ENCODE measurements at places on chromosomes 12 and 14. TPM values are rescaled to one million over a fixed set of nuclear protein-coding genes. Genes with fewer than 3 reads are reported as not detected.

DNA sequence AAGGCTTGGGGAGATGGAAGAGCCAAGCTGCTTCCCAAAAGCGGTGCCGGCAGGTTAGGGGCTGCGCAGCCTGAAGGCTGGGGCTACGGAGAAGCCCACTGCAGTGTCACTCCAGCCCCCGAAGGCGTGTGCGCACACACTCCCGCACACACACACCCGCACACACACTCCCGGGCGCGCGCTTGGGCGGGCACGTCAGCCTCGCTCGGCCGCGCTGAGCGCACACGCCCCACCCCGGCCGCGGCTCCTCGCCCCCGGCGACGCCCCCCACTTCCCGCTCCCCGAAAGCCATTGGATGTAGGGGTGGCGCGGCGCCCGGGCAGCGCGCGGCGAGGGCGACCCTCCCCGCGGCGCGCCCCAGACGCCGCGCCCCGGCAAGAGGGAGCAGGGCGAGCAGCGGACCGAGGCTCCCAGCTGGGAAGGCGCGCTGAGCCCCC is at the start of gene KCNK10:
KCNK10 (minus strand) TSS at position 184 of the 437 bp plus-strand sequence. CDS start 471 bp downstream, outside the sequence.
- DNase-seq: no peak

- no peak for DNase-seq
Observed at GRCh38 chr12:94379479-94380113, 80.1 kb downstream of the CEP83 start.

DNA sequence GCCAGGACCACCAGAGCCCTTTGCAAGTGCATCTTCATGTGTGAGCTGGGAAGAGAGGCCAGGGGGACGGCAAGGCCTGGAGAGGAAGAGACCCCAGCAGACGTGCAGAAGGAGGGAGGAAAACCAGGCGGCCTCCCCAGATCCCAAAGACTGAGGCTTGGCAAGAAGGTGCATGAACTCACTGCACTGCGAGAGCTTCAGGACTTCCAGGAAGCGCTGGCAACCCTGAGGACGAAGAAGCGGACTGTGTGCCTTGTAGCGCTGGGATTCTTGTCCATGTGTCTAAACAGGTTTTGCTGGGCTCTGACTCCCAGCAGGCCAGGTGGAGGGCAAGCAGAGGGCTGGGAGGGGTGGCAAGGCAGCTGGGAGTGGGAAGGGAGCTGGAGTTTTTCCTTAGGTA is 939 bp downstream of the TGFB3 start:
- DNase-seq: peak; percentile 47

The GPRC5D gene
- not detected for total RNA-seq

The SMAGP gene
- 58.8 TPM for total RNA-seq

The BDKRB2 gene
- total RNA-seq: 6.1 TPM

The TMEM229B gene
- total RNA-seq: 1.8 TPM

The SMCO2 gene
- not detected for total RNA-seq

The TMED8 gene
- total RNA-seq: 9.1 TPM
